Activated CD4-positive, CD25-positive, alpha-beta regulatory T cell treated with anti-CD3 and anti-CD28 coated beads, Interleukin-2, amount 50 U/mL, for 24 hours (primary cell): ENCODE measurements at places on chromosomes 12 and 14.

DNA sequence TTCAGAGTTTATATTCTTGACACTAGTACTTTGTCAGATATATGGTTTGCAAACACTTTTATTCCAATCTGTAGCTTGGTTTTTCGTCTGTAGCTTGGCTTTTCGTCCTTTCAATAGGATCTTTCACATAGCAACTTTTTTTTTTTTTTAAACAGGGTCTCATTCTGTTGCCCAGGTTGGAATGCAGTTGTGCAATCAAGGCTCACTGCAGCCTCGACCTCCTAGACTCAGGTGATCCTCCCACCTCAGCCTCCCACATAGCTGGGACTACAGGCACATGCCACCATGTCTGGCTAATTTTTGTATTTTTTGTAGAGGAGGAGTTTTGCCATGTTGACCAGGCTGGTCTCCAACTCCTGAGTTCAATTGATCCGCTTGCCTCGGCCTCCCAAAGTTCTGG is 460.4 kb upstream of the SOX5 start:
- no peak for ATAC-seq

- ATAC-seq, result no peak
Measured at GRCh38 chr14:96118391-96118790, 79.2 kb downstream of the C14orf132 start.

- no peak for ATAC-seq
Measured at GRCh38 chr14:22923746-22924145, 4.8 kb upstream of the RBM23 start.

GRCh38 chr12:51942501-51943000 is 8.9 kb upstream of the ACVR1B start:
- no peak for ATAC-seq

DNA sequence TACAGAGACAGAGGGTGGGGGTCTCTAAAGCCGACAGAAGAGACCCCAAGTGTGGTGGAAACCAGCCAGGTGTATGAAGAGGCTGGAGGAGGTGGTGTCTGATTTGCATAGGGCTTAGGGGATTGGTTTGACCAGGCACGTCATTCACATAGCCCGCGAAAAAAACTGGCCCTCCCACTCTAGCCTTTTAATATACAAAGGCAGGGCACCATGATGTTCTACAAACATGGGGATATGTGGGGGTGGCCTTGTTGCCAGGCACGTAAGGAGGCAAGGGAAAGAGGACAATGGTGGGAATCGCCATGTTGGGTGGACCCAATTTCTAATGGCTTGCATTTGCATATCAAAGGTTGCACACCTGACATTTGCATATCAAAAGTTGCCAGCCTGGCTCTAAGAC is 13.2 kb downstream of the LALBA start:
- no peak for ATAC-seq

DNA sequence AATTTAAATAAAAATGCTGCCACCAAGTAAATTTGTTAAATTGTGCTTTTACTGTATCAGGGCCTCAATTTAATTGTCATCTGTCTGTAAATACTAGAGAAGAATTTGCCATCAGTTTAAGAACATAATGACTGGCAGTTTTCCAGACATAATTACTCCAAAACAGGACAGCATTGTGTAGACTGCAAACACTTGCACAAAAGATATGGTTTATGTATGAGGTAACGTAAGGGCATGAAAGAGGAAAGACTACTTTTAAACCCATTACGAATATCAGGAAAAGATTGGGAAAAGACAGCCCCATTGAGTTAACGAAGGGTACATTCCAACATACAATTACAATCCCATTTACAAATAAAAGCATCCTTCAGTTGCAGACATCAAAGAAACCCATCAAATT is 59.8 kb upstream of the KRR1 start:
- no peak for ATAC-seq

- ATAC-seq, result no peak
Measured at GRCh38 chr12:32505067-32505945, 105.9 kb downstream of the FGD4 start.
